Jurkat, Clone E6-1 (cell line): ENCODE measurements at places on chromosomes 3 and 15.

- DNase-seq: no peak
Measured at GRCh38 chr3:59531994-59532393, 482.2 kb upstream of the CFAP20DC start.

DNA sequence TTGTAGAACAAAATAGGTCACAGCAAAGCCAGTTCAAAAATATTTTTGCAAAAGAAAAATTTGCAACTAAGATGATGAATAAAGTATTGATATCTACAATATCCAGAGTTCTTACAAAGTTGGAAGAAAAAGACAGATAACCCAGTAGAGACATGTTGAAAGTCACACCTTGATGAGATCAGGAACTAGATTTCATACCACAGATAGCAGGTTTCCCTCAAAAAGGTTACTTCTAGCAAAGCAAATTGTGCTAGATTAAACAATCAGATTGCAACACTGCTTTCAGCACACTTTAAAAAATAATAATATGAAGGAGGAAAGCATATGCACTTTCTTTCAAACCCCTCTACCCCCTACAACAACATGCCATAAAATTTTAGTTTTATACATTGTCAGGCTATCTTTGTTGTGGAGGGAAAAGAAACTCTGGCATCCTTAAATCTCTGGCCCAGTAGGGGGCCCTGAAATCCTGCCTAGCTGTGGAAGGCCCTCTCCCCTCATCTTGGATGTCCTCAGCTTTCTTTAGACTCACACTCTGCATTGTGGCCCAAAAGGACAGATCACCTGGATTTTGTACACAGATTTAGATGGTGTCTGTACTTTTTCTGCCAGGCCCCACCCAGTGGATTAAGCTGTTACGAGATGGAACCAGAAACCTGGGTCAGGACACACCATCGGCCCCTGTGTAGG lies 50.9 kb downstream of the CCR3 start:
- no peak for DNase-seq

- DNase-seq: no peak
Measured at GRCh38 chr3:196513697-196514349, 1.3 kb downstream of the SMCO1 start.

DNA sequence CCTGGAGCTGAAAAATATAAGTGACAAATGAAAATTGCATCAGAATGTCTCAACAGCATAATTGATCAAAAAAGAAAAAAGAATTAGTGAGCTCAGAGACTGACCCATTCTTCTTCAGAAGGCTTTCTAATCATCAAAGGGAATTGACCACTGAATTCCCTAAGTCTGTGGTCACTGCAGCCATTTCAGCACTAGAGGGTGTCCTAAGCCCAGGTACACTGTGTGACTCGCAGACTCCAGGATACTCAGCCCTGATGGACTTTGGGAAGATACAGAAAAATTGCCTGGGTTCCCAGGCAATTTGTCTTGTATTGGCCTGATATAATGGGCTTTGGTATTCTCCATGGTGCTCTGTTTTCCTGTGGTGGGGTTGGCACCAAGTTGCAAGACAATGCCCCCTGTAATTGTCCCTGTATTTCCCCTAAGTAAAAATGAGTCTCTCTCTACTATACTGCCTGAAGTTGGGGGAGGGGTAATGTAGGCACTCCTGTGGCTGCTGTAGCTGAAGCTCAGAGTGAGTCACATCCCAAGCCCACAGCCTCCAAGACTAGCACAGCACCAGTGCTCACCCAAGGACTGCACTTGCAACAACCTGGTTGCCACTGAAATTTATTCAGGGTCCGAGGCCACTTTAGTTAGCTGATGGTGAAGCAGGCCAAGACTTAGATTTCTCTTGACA lies 256.0 kb upstream of the STAC start:
- no peak for DNase-seq

DNA sequence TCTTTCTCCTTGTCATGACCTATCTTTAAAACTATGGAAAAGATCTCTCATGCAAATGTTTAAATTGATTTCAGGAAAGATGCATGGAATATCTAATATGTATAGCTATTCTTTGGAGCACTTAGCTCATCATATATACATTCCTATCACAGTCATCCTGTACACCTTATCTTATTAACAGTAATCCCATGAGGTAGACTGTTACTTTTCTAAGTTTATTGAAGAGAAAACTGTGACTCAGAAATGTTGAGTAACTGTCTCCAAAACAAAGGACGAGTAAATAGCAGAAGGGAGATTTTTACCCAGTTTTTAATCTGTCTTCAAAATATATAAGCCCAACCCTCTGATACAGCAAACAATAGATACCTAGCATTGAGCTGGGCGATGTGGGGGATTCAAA lies 308.3 kb downstream of the GAP43 start:
- DNase-seq: no peak

DNA sequence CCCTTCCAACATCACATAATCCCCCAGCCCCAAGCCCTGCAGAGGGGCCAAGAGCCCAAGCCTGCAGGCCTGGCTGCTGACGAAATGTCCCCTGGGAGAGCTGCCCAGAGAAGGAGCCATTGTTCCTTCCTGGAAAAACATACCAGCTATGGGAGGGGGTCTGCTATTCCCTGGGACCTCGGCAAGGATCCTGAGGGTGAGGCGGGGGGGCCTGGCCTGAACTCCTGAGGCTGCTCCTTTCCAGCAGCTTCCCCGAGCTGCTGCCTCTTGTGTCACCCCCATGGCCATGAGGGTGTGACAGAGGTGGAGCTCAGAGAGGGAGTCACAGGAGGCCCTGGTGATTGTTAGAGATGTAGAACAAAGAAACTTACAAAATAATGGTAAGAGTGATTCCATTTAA lies 12.9 kb downstream of the LOXL1 start:
- DNase-seq: no peak

DNA sequence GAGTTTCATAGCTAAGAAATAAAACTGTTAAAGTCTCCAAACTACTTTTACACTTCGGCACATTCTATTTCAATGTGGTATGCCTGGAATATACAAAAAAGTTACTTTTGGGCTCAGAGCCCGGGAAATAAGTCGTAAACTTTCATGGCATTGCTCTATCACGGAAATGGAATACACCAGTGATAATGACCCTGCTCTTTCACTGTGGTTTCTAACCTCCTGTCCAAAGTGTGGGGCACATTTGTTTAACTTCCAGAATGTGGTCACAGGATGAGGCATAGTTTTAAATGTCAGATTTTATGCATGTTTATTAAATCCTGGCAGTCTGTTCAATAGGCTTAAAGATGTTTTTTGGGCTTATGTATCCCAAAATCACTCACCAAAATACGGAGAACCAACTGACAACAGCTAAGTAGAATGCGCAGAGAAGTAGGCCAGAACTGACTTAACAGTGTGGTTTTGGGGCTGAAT lies 5.1 kb downstream of the CXCR6 start:
- DNase-seq: no peak

DNA sequence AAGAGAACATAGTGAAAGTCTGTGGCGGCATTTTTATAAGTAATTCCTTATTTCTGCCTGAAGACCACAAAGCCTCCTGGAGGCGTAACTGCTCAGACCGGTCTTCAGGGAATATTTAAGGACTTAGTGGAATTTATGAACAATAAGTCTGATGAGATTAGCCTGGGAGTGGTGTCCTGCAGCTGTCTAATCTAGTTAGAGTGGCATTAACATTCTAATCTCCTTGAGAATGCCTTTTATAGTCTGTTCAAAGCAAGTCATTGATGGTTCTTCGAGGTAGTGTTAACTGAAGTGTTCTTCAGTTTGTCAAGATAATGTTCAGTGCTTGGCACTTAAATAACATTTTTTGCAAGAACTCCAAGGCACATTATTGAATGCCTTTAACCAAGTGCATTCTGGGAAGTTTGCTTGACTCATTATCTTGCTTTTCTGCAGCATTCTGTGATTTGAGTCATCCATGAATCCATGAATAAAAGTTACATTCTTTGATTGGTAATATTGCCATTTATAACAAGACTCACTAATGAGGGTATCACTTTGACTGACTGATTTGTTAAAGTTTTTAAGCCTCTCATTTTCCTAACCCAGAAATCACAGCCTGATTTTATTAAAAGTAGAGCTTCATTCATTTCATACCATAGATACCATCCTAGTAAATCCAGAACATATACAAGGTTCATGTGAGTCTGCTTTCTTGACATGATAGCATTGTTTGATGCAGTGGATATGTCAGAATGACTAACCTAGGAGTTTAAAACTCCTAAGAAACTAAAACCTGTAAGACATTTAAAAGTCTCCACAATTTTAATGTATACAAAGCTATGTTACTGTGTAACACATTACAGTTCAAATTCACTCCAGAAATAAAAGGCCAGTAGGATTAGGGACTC lies 12.5 kb downstream of the RBM5 start:
- no peak for DNase-seq

DNA sequence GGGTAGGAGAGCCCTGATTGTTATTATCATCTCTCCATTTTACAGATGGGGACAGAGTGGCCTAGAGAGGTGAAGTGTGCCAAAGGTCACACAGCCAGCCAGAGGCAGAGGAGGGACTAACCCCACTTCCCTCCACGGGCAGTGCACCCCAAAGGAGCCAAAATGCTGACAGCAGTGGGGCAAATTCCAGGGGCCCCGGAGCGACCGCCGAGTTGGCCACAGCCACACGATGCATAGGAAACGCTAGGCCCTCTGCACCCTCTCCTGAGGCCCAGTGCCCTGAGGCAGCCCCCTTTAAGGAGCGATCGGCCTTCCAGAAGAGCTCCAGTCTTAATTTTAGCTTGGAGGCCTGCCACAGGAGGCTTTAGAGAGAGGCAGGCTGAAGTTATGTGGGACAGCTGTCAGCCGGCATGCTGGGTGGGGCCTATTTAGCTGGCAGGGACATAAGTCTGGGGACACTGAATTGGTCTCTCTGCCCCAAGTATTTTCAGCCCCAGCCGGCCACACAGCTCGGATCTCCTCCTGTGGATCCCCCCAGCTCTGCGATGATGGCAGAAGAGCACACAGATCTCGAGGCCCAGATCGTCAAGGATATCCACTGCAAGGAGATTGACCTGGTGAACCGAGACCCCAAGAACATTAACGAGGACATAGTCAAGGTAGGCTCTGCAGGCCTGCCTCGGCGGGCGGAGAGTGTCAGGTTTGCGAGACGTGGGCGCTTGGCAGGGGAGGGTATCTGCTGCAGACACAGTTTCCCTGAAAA lies at the start of gene CAV3:
Gene CAV3 (plus strand): TSS at position 471 of the 763 bp plus-strand sequence. CDS start 75 bp downstream, at position 546.
- DNase-seq: no peak

- DNase-seq: no peak
Measured at GRCh38 chr3:138254216-138254615, 67.1 kb downstream of the ARMC8 start.

DNA sequence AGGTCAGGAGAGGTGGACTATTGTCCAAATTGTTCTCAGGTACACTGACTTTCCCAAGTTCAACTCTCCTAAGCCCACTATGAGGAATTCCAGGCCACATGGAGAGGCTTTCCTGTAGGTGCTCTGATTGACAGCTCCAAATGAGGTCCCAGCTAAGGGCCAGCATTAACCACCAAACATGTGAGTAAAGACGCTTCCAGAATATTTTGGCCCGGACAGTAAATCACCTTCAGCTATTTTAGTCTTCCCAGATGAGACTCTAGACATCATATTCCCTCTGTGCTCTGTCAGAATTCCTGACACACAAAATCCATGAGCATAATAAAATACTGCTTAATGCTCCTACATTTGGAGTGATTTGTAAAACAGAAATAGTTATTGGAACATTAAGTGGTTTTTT lies 135.5 kb downstream of the TGFBR2 start:
- DNase-seq: no peak

DNA sequence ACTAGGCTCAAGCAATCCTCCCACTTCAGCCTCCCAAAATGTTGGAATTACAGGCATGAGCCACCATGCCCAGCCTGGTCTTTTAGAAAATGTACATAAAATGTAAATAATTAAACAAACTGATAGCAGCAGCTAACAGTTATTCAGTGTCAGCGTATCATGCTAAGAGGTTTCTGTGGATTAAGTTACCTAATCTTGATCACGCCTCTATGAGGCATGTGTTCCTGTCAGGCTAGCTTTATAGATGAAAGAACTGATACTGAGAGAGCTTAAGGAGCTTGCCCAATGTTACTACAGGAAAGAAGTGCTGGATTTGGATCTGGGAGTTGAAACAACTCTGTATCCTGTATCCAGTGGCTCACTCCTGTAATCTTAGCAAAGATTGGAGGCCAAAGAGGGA lies 11.2 kb upstream of the MST1R start:
- no peak for DNase-seq

DNA sequence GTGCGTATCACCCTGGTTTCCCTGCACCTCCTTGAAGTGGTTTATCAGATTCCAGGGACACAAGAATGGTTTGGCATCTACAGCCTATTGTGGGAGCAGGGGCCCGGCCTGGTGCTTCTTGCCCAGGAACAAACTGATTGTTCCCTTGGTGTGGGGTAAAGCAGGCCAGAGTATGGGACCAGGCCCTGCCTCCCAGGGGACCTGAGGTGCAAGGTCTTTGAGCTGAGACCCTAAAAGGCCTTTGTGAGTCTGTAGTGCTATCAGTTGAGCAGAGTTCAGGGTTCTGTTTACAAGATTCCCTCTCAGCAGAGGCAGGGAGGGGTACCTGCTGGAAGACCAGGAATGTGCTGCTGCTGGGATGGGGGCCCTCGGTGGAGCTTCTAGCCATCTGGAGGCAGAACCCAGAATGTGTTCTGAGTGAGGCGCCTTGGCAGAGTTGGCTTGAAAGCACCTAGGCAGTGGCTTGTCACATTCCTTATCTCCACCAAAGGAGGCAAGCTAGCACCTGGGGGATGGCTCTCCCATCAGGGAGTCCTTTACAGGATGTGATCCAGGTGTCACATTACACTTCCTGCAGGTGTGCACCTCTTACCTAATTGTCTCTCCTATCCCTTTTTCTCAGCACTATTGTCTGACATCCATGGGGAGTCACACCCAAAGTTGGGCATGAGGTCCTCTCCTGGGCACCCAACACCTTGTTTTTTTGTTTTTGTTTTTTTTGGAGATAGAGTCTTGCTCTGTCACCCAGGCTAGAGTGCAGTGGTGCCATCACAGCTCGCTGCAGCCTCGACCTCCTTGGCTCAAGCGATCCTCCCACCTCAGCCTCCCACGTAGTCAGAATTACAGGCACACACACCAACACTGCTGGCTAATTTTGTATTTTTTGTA lies 13.1 kb downstream of the FLNB start:
- DNase-seq: no peak

GRCh38 chr15:30924353-30924752 lies 20.6 kb downstream of the FAN1 start:
- DNase-seq: no peak

DNA sequence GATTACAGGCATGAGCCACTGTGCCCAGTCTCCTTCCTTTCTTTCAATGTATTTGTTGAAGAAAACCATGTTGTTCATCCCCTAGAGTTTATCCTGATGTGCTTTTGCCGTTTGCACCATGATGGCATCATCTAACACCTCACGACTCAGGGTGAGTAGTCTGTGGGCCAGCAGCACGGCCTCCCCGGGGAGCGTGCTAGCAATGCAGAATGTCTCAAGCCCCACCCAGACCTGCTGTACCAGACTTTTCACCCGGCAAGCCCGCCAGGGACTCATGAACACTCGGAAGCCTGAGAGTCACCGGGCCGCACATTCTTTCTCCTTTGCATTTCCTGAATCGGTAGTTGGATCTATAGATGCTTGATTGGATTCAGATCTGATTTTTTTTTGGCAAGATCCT lies 64.6 kb downstream of the RPN1 start:
- no peak for DNase-seq
